A549 treated with Mapracorat at 1 μM for 4 hours (cell line): ENCODE measurements at places on chromosomes 5 and 9. TPM values are rescaled to one million over a fixed set of nuclear protein-coding genes. Genes with fewer than 3 reads are reported as not detected.

The PGM5 gene
- total RNA-seq = not detected in 5 replicates

The ADAMTSL1 gene
- 0.07 to 0.13 TPM (median 0.09 TPM) in 3 of 5 replicates, not detected in the others for total RNA-seq

The PGGT1B gene
- 17.7 to 25.0 TPM (median 21.5 TPM) in 5 replicates for total RNA-seq

The MBLAC2 gene
- 2.2 to 2.8 TPM (median 2.5 TPM) in 5 replicates for total RNA-seq

The GDF9 gene
- total RNA-seq = 0.10 to 0.34 TPM (median 0.19 TPM) in 5 replicates

The CCDC192 gene
- total RNA-seq = not detected in 5 replicates

The PCDHB2 gene
- 3.3 to 13.0 TPM (median 3.7 TPM) in 5 replicates for total RNA-seq

The CD14 gene
- total RNA-seq = 3.4 to 4.7 TPM (median 4.3 TPM) in 5 replicates

The IER5L gene
- total RNA-seq = 22.8 to 51.5 TPM (median 47.4 TPM) in 5 replicates

The FCN2 gene
- total RNA-seq = not detected in 5 replicates

The CLIC3 gene
- 2.4 to 5.5 TPM (median 4.9 TPM) in 5 replicates for total RNA-seq

The DND1 gene
- 0.66 to 1.0 TPM (median 0.88 TPM) in 5 replicates for total RNA-seq

The SLC4A9 gene
- 0.05 to 0.08 TPM in 2 of 5 replicates, not detected in the others for total RNA-seq

The F2RL2 gene
- total RNA-seq = 2.8 to 4.1 TPM (median 3.1 TPM) in 5 replicates

The NME5 gene
- total RNA-seq = not detected in 5 replicates

The TRIM36 gene
- total RNA-seq = 1.5 to 2.4 TPM (median 2.3 TPM) in 5 replicates

The ADAMTS6 gene
- 0.01 to 0.10 TPM (median 0.06 TPM) in 4 of 5 replicates, not detected in the other for total RNA-seq

The KCNN2 gene
- 0.08 to 0.15 TPM (median 0.11 TPM) in 4 of 5 replicates, not detected in the other for total RNA-seq

The C5orf52 gene
- not detected in 5 replicates for total RNA-seq

The PRR16 gene
- not detected in 5 replicates for total RNA-seq

The STPG3 gene
- not detected in 5 replicates for total RNA-seq

The BARX1 gene
- total RNA-seq = 8.3 to 13.3 TPM (median 12.0 TPM) in 5 replicates

The FOXD4L4 gene
- 0.08 TPM in 1 of 5 replicates, not detected in the others for total RNA-seq

The SAXO1 gene
- not detected in 5 replicates for total RNA-seq

The CD72 gene
- 0.14 to 0.36 TPM (median 0.23 TPM) in 3 of 5 replicates, not detected in the others for total RNA-seq

The IL3 gene
- total RNA-seq = not detected in 5 replicates

The RPL37 gene
- 2,645 to 3,238 TPM (median 2,796 TPM) in 5 replicates for total RNA-seq

The PCDHGA11 gene
- total RNA-seq = 0.04 to 0.06 TPM (median 0.05 TPM) in 3 of 5 replicates, not detected in the others

The HABP4 gene
- total RNA-seq = 15.2 to 17.0 TPM (median 16.2 TPM) in 5 replicates

The CARTPT gene
- not detected in 5 replicates for total RNA-seq

The FBXO10 gene
- 6.5 to 8.3 TPM (median 6.8 TPM) in 5 replicates for total RNA-seq

The NUTM2F gene
- total RNA-seq = 0.06 to 0.07 TPM in 2 of 5 replicates, not detected in the others

The CA9 gene
- total RNA-seq = 4.2 to 8.9 TPM (median 6.4 TPM) in 5 replicates

The SURF1 gene
- total RNA-seq = 37.5 to 46.5 TPM (median 44.6 TPM) in 5 replicates

The PRSS3 gene
- total RNA-seq = 11.8 to 13.5 TPM (median 12.6 TPM) in 5 replicates

The DNAH5 gene
- total RNA-seq = 1.5 to 2.3 TPM (median 2.1 TPM) in 5 replicates

The SLC25A2 gene
- not detected in 5 replicates for total RNA-seq

The KCNV2 gene
- not detected in 5 replicates for total RNA-seq

The LEAP2 gene
- total RNA-seq = 0.46 to 1.4 TPM (median 0.90 TPM) in 5 replicates

The MPDZ gene
- total RNA-seq = 10.0 to 12.5 TPM (median 12.2 TPM) in 5 replicates

The HSD17B3 gene
- total RNA-seq = not detected in 5 replicates

The GLDC gene
- total RNA-seq = 12.0 to 14.0 TPM (median 12.4 TPM) in 5 replicates
